ENCODE measurements at places on chromosomes 3 and 15. TPM values are rescaled to one million over a fixed set of nuclear protein-coding genes. Genes with fewer than 3 reads are reported as not detected.

Gene PLA2G4D
- polyA plus RNA-seq = not detected

Gene OIP5
- polyA plus RNA-seq = 9.0 TPM

Gene DISP2
- 0.08 TPM for polyA plus RNA-seq

Gene LMAN1L
- polyA plus RNA-seq = not detected

Gene GTPBP8
- 25.7 TPM for polyA plus RNA-seq

Measured in right renal cortex interstitium (tissue), 3 donors.